ENCODE measurements at places on chromosomes 1 and 21.
A peak's percentile ranks its signal among the peaks of the same experiment; 100 is the strongest.

GRCh38 chr1:17930635-17931034 is 175.5 kb downstream of the ACTL8 start:
- no peak for DNase-seq

- no peak for DNase-seq
These were observed 6.3 kb downstream of the CELF3 start for GRCh38 chr1:151710187-151710840.

DNA sequence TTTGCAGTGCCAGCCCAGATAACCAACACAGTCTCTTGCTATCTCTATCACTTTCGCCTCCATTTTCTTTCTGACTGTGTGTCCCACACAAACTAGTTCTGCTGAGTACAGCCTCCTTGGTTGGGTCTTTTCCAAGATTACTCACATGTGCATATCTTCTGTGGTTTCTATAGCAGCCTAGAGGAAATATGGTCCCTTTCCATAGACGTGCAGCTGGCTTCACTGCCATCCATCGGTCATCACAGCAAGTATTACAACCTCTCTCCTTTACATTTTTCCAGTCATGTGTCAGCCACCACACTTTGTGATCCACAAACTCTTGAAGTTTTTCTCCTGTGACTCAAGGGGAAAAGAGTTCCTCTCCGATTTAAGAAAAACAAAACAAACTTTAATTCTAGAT is 893.4 kb upstream of the ADGRL4 start:
- DNase-seq = no peak

DNA sequence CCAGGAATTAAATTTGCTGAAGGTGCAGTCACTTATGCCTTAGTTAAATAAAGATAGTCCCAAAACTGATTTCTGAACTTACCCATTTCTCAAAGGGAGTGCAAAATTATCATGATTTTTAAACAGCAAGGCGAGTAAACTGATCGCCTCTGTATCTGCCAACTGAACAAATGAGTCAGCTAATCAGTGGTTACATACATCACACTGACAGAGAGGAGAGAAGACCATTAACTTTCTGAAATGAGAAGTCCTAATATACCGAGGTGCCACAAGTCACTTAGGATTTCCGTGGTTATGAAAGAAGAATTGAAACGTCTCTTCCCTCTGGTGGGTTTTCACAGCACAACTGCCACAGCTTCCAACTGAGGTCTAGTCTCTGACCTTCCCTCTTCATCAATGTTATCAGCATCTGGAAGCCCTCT is 400.7 kb downstream of the SMYD3 start:
- DNase-seq = no peak

- DNase-seq = no peak
These were observed 2.6 kb upstream of the KCNQ4 start for GRCh38 chr1:40780678-40781607.

DNA sequence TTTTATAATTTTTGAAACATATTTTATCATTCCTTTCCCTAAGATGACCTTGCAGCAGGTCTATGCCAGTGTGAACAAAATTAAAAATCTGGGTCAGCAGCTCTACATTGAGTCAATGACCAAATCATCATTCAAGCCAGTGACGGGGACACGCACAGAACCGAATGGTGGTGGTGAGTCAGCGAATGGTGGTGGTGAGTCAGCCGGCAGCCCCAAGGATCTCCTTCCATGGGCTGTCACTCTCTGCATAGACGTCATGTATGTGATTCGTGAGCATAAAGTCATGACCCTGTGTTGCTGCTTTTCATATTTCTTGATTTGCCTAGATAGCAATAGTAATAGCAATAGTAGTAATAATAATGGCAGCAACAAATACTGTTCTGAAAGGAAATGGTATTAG is 26.3 kb downstream of the PER3 start:
- DNase-seq = no peak

DNA sequence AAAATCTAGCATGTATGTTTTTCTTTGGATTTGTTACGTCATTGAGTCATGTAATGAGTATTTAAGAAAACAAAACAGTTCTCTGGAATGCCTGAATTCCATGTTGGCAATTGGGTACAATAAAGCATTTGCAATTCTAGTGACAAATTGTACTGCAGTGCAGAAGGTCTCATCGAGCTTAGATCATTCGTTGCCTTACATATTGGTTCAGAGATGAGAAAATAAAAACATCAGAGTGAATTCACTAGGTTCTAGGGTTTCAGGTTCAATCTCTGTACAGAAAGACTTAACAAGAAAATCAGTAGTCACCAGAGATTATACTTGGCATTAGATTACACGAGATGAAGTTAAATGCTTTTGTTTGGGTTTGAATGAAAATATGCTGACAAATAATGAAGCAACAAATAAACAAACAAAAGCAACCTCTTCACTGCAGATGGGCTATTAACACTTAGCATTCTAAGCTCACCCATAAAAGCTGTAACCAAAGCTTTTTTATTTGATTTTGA is 124.7 kb downstream of the RYR2 start:
- DNase-seq = no peak

GRCh38 chr1:214404154-214404553 is 123.2 kb downstream of the SMYD2 start:
- no peak for DNase-seq

DNA sequence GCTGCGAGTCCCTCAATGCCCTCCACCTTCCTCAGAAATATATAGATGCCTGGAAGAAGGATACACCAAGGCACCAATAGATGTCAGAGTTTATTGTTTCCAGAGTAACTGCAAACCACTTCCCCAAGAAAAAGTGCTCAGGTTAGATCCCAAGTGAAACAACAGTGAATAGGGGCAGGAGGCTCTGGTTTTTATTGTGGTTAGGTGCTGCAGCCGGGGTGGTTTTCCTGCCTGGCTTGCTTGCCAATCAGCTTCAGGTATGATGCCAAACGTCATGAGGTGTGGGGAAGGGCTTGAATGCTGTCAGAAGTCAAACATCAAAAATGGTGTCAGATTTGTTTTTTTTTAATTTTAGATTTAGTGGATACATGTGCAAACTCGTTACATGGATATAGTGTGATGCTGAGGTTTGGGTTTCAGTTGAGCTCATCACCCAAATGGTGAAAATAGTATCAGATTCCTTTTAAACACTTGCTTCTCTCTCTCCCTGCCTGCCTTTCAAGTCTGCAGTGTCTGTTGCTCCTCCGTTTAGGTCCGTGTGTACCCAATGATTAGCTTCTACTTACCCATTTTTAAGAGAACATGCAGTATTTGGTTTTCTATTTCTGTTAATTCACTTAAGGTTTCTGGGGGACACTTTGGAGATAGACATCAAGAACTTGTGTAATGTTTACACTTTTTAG is 1317.0 kb downstream of the MRPL39 start:
- peak; percentile 3 for DNase-seq

DNA sequence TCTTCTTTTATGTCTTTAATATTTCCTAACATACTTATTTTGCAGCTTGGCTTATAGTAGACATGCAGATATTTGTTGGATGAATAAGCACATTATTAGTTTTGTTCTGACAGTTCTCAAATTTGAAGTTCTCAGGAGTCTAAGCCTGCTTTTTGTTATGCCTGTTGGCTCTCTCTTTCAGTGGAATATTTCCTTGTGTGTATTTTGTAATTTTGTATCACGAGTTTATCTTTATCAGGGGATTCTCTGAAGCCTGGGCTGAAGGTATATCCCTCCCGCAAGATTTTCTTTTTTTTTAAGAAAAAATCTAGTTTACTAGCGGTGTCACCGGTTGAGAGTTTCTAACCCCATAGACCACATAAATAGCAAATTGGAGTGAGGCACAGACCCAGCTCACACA is 105.9 kb downstream of the RGL1 start:
- no peak for DNase-seq

DNA sequence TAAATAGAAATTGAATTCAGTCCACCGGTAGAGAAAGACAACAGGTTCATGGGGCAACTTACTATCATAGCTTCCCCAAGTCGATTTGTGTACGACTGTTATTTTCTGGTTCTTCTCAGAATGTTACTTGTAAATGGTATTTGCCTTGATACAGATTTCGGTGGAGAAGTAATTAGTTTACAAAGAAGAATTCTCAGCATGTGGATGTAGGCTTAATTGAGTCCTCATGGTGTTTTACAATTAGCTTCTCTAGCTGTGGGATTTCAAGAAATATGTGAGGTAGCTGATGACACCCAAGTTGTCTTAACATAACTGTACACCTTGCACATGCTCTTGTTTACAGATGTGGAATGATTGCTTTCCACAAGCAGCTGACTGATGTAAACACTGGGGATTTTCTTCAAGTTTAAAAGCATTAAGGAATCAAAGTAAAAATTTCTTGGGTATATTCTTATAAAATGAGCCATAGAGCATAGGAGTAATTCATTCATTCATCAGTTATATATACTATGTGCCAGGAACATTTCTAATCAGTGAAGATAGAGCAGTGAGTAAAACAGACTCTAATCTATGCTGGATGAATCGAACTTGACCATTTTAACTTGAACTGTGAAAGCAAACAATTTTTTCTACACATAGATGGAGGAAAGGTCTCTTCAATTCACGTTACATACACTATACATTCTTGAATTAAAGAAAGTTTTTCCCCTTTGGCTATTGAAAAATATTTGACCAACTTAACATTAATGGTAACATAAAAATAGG is 1.4 kb downstream of the MACO1 start:
- DNase-seq = no peak

GRCh38 chr1:231971397-231972110 is 345.0 kb downstream of the DISC1 start:
- no peak for DNase-seq

DNA sequence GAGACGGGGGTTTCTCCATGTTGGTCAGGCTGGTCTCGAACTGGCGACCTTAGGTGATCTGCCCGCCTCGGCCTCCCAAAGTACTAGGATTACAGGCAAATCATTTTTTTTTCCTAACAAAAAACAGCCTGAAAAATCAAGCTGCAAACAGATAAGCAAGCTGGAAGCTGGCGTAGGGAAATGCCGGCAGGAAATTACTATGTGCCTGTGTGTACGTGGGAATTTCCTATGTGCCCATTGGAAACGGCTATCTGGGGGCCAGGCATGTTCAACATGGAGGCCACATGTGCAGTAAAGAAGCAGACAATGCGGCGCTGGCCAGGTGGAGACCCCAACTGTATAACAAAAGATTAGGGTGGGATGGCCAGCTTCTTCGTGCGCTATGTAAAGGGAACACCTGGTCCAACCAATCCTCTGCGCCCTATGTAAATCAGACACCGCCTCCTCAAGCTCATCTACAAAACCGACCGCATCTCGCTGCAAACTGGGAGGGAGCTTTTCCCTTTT is 9.1 kb upstream of the AADACL4 start:
- no peak for DNase-seq

GRCh38 chr1:1275836-1276235 is 2.2 kb upstream of the UBE2J2 start:
- no peak for DNase-seq

DNA sequence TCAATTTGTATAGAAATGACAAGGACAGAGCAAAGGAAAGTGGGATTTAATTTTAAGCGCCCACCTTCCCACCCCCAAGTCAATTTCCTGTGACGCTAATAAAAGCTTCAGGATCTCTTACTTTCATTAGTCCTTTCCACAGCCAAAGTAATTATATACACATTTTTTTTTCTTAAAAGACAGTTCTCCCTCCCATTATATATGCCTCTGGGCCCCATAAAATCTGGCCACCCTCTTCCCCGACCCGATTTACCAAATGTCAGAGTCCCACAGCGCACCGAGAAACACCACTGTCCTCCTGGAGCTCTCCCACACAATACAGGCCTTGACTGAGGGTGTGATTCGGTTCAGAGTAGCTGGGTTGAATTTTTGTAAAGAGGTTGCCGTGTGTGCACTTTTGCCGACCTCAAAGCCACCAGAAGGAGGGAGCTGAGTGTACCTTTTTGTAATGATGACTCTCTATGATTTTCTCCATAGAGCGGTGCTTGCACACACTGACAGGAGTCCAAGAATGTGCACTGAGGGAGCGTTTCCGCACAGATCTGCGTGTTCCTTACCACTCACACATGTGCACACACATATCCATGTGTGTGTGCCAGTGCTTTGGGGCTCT is 26.2 kb upstream of the IL10 start:
- no peak for DNase-seq

DNA sequence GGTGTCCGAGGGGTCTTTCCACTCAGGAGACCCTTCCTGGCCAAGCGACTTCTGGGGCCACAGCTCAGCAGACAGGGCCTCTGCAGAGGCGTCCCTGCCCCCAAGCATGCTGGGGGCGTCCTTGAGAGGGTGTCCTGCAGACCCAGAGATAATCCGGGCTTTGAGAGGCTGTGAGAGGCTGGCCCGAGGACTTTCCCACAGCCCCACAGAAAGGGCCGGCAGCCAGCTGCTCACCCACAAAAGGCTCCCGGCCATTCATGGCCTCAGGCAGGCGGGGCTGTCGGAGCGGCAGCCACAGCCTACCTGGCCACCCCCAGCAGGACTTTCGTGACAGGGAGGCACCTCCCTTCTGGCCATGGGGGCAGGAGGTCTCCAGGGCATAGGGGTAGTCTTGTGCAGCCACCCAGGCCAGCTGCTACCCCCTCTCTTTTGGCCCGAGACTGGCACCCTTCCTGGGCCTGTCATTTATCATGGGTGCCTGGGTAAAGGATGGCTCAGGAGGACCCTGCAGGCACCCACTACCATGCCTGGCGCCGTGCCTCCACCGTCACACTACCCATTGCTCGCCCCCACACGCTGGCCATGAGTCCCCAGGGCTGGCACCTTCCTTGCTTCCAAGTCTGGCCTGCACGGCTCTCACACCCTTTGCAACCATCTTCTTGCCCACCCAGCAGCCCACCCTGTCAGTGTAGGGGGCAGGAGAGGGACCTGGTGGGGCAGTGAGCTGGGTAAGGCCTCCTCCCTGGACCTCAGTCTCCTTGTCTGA is 11.1 kb upstream of the TNFRSF14 start:
- no peak for DNase-seq

DNA sequence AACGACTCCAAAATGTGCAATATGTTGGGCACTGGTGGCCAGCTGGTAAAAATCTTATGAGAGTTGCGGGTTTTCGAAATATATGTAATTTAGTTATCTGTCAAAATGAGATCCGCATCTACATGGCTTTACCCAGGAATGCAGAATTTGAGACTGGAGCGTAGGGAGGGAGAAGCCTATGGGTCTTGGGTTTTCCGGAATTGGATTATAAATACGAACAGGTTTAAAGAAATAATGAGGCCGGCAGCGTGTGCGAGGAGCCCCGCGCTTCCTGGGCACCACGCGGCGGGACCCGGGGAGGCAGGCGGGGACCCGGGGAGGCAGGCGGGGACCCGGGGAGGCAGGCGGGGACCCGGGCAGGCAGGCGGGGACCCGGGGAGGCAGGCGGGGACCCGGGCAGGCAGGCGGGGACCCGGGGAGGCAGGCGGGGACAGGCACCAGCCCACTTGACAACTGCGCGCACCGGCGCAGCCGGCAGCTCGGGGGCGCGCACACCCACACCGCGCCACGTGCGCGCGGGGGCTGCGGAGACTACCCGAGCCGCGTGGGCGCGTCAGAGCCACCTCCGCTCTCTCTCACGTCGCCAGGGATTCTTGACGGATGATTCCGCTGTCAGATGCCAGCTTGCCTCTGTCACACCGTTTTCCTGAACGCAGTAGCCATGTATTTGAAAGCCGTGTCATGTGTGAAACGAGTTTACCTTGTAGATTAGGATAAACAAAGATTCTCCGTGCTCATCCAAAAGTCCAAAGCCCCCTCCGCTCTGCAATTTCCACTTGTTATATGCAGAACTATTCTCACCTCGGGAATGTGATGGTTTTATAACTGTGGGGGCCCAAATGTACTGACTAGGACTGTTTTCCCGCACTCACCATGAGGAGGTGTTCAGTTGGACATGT is 54.3 kb upstream of the HNRNPU start:
- peak; percentile 80 for DNase-seq

GRCh38 chr1:242774256-242774655 is 249.8 kb upstream of the PLD5 start:
- DNase-seq = no peak

Data from CD4-positive, alpha-beta T cell treated with Interferon alpha-2 for 1 hour (primary cell).